ENCODE measurements at places on chromosomes 1 and 21. TPM values are rescaled to one million over a fixed set of nuclear protein-coding genes. Genes with fewer than 3 reads are reported as not detected.

Gene AMPD1
- not detected for total RNA-seq

DNA sequence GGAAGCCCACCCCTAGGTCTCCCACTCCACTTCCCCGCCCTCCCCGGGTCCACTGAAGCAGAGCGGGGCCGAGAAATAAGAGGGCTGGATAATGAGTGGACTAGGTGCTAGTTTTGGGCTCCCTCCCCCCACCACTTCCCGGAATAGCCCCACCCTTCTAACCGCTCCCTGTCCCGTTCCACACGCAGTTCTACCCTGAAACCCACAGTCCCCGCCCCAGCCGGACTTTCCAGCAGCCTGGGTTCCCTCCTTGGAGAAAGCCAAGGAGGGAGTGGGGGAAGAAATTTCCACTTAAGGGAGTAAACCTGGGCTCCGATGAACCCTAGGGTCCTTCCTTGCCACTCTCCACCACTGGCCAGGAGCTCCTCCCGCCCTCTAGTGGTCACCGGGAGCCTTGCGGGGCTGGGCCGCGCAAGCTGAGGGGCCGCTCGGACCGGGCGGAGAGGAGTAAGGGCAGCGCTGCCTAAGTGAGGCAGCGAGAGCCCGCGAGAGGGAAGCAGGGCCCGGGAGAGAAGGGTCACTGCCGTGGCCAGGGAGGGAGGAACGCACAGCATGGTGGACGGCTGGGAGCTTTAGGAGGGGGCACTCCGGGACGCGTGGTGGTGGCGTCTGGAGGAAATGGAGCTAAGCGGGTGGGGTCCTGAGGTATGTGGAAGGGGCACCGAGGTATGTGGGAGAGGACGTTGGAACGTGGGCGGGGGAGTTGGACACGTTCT is 14.3 kb downstream of the THBS3 start:
- peak; percentile 93 for DNase-seq
- H3K27ac ChIP-seq, result peak overlapping the region; percentile 79
- peaks cover 34% of the 10 kb centered on the region for H3K4me1 ChIP-seq

Gene OR2L13
- total RNA-seq, result not detected

GRCh38 chr1:213586587-213586972 is 401.2 kb upstream of the PROX1 start:
- H3K36me3 ChIP-seq, result no peaks in the 10 kb centered on the region
- H3K4me3 ChIP-seq, result no peak overlapping the region
- no peak overlapping the region for H3K27ac ChIP-seq
- H3K27me3 ChIP-seq, result no peaks in the 10 kb centered on the region
- H3K4me1 ChIP-seq, result no peaks in the 10 kb centered on the region

GRCh38 chr1:175062858-175063257 is 4.8 kb upstream of the TNN start:
- no peak overlapping the region for H3K4me3 ChIP-seq
- H3K4me1 ChIP-seq, result no peaks in the 10 kb centered on the region

- H3K4me1 ChIP-seq, result peaks cover 35% of the 10 kb centered on the region
- no peak overlapping the region for H3K27ac ChIP-seq
- DNase-seq, result no peak
- peaks cover 59% of the 10 kb centered on the region for H3K36me3 ChIP-seq
Observed at GRCh38 chr1:1326075-1326605, 1.5 kb downstream of the CPTP start.

- H3K4me1 ChIP-seq, result peaks cover 14% of the 10 kb centered on the region
- no peak overlapping the region for H3K4me3 ChIP-seq
- H3K27ac ChIP-seq, result no peak overlapping the region
- H3K36me3 ChIP-seq, result no peaks in the 10 kb centered on the region
- DNase-seq, result no peak
Observed at GRCh38 chr1:244226435-244226834, 175.4 kb downstream of the ZBTB18 start.

- no peaks in the 10 kb centered on the region for H3K36me3 ChIP-seq
- DNase-seq, result no peak
- H3K27me3 ChIP-seq, result no peaks in the 10 kb centered on the region
Observed at GRCh38 chr1:41776891-41777441, 141.8 kb downstream of the HIVEP3 start.

- no peak overlapping the region for H3K4me3 ChIP-seq
- no peak for DNase-seq
- no peaks in the 10 kb centered on the region for H3K27me3 ChIP-seq
- H3K36me3 ChIP-seq, result no peaks in the 10 kb centered on the region
Observed at GRCh38 chr1:173276922-173277800, 70.0 kb upstream of the TNFSF4 start.

DNA sequence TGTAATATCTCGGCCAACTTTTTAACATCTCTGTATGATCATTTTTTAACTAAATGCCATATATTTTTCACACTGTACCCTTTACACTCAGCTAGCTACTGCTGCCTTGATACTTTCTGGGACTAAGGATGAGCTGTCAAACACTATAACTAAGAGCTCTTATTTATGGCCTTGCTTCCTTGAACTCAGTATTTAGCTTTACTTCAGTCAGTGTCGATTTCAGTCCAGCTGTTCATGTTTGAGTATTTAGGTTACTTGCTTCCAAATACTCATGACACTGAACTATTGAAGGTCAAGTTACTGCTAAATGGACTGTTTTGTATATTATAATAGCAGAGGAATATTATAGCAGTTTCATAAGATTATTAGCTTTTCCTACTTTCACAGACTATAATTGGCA is 25.9 kb upstream of the USP25 start:
- H3K36me3 ChIP-seq, result no peaks in the 10 kb centered on the region
- no peak for DNase-seq
- peaks cover 5% of the 10 kb centered on the region for H3K4me1 ChIP-seq
- H3K27me3 ChIP-seq, result no peaks in the 10 kb centered on the region
- no peak overlapping the region for H3K4me3 ChIP-seq

DNA sequence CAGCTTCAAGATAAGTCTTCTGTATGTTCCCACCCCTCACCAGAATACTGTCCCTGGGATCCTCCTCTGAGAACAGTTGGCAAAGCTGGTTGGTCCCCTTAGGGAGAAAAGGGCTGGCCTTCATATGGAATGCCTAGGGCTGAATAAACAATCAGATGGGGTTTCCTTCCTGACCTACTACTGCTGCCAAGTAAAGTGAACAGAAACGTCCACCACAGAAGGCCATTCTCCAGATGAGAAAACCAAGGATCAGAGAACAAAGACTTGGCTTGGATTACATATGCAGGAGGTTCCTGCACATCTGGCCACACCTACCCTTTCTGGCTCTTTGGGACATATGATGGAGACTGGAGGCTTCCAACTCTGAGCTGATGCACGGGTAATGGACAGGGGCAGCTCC is 194.5 kb downstream of the HIVEP3 start:
- no peak overlapping the region for H3K27ac ChIP-seq
- no peaks in the 10 kb centered on the region for H3K4me1 ChIP-seq
- H3K36me3 ChIP-seq, result no peaks in the 10 kb centered on the region
- DNase-seq, result no peak

- H3K36me3 ChIP-seq, result no peaks in the 10 kb centered on the region
- no peak for DNase-seq
- H3K27me3 ChIP-seq, result no peaks in the 10 kb centered on the region
- H3K4me1 ChIP-seq, result no peaks in the 10 kb centered on the region
Observed at GRCh38 chr1:65751961-65752360, 40.7 kb upstream of the PDE4B start.

GRCh38 chr1:196590012-196590708 is 18.1 kb downstream of the KCNT2 start:
- H3K27me3 ChIP-seq, result no peaks in the 10 kb centered on the region
- no peak overlapping the region for H3K4me3 ChIP-seq
- no peaks in the 10 kb centered on the region for H3K4me1 ChIP-seq
- DNase-seq, result no peak
- H3K36me3 ChIP-seq, result no peaks in the 10 kb centered on the region
- no peak overlapping the region for H3K27ac ChIP-seq

- no peak overlapping the region for H3K27ac ChIP-seq
- H3K4me3 ChIP-seq, result no peak overlapping the region
- H3K27me3 ChIP-seq, result no peaks in the 10 kb centered on the region
- no peaks in the 10 kb centered on the region for H3K36me3 ChIP-seq
Observed at GRCh38 chr1:201636510-201636971, 97.6 kb downstream of the NAV1 start.

DNA sequence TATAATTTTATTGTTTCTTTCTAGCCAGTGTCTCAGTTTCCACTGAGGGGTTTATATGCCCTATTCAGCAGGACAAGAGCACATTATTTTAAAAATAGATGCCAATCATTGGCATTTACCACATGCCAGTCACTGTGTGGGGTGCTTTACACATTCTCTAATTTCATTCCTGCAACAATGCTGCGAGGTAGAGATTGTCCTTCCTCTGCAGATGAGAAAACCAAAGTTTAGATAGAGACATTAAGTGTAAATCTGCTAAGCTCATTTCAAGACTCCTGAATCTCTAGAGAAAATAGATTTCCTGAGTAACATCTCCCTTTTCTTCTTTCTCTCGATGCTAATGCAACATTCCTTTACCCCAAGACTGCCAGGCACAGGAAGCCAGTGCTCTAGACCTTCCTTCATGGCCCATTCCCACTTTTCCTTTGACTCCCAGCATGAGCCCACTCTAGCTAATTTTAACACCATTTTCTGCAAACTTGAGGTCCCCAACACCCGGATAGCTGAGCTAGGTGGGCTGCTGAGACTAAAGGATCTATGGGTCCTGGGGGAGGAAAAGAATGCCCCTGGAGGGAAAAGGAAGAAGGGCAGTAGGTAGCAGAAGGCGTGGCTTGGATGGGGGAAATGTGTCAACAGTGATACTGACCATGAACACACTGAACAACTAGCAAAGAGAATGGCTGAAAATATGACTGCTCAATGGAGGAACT is 50.0 kb downstream of the SH3GLB1 start:
- H3K27ac ChIP-seq, result no peak overlapping the region
- no peak overlapping the region for H3K4me3 ChIP-seq
- DNase-seq, result no peak
- no peaks in the 10 kb centered on the region for H3K36me3 ChIP-seq

DNA sequence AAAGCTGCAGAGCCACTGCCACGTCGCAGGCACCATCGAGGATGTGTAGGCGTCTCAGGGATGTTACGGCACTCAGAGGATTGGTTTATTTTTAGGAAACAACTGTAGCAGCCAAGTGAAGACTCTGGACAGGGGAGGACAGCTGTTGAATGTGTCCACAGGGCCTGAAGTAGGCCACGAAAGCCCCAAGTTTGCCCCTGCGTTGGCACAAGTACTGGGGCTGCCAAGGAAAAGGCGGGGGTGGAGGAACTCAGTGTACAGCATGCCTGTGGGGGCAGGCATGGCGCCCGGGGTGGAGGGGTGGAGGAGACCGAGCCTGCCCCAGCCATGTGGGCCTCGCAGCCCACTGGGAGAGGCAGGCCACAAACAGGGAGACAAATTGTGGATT is 89.7 kb downstream of the ADARB1 start:
- no peak for DNase-seq
- no peak overlapping the region for H3K27ac ChIP-seq
- no peaks in the 10 kb centered on the region for H3K36me3 ChIP-seq
- no peak overlapping the region for H3K4me3 ChIP-seq
- no peaks in the 10 kb centered on the region for H3K4me1 ChIP-seq
- no peaks in the 10 kb centered on the region for H3K27me3 ChIP-seq

DNA sequence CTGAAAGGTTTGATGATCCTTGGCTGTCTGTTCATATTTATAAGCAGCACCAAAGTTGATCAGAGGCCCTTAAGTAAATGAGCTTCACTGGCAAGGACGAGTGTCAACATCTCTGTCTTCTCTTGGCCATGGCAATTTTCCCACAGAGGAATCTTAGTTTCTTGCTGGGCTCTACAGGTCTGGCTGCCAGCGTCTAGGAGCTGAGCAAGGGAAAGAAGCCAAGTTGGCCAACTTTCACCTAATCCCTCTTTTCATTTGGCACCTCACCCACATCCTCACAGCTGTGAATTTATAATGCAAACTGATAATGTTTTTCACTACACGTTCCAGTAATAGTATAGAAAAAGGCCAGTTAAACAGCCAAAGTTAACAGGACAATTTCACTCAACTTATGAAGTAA is 99.0 kb upstream of the LBR start:
- H3K4me3 ChIP-seq, result no peak overlapping the region
- H3K27me3 ChIP-seq, result no peaks in the 10 kb centered on the region
- DNase-seq, result no peak
- H3K4me1 ChIP-seq, result no peaks in the 10 kb centered on the region
- H3K36me3 ChIP-seq, result peaks cover 23% of the 10 kb centered on the region

DNA sequence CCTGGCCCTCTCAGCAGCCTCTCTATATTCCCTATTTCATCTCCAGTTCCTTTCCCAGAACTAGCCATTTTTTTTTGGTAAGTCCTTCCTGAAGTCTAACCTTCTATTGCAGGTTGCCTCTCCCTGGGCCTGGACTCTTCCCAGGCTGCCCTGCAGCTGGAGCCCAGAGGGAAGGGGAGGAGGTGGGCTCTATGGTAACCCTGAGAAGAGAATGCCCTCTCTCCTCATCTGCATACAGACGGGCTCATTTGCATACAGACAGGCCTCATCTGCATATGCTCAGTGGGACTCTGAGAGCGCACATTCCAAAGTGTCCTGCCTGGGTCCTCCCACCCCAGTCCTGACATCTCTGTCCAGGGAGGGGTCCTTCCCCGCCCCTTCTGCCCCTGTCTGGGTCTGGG is 32.7 kb downstream of the RHBG start:
- no peak overlapping the region for H3K4me3 ChIP-seq
- no peaks in the 10 kb centered on the region for H3K36me3 ChIP-seq

Gene LCE2A
- total RNA-seq, result not detected

- peaks cover 10% of the 10 kb centered on the region for H3K27me3 ChIP-seq
- H3K4me1 ChIP-seq, result peaks cover 18% of the 10 kb centered on the region
- DNase-seq, result no peak
Observed at GRCh38 chr21:42320791-42321190, 5.6 kb upstream of the TFF3 start.

- peaks cover 32% of the 10 kb centered on the region for H3K36me3 ChIP-seq
- H3K27ac ChIP-seq, result no peak overlapping the region
- peaks cover 50% of the 10 kb centered on the region for H3K4me1 ChIP-seq
- DNase-seq, result no peak
- no peak overlapping the region for H3K4me3 ChIP-seq
Observed at GRCh38 chr1:93607814-93608186, 73.8 kb downstream of the BCAR3 start.

DNA sequence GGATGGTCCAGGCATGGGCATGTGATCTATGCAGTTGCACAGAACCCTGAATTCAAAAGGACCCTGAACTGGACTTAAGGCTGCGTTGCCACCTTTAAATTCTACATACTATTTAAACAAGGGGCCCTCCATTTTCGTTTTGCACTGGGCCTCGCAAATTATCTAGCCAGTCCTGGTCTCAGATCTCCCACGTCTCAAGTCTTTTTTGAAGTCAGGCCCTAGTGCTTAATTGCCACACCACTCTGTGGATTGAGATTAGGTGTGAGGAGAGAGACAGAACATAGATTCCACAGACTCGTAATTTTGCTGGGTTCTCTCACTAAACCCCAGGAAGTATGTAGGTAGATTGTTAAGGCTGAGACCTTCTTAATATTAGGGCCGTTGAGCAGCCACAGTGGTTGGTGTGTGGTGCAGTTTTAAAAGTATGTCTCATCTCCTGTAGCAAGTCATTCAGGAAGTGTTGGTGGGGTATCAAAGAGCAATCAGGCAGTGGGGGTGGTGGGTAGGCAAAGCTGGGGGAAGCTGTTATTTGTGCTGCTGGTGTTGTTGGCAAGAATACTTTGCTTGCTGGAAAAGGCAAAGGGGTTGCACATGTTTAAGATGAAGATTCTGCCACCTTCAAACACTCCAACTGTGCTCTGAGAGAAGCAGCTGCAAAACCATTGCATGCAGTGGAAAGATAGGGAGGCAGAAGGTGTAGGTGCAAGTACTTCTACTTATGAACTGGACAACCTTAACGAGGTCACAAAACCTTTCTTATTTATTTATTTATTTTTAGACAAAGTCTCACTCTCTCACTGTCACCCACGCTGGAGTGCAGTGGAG is 11.2 kb downstream of the CD84 start:
- DNase-seq, result no peak
- H3K36me3 ChIP-seq, result no peaks in the 10 kb centered on the region
- no peaks in the 10 kb centered on the region for H3K4me1 ChIP-seq
- H3K4me3 ChIP-seq, result no peak overlapping the region

GRCh38 chr21:44892095-44892494 is 18.6 kb upstream of the PTTG1IP start:
- peaks cover 59% of the 10 kb centered on the region for H3K36me3 ChIP-seq
- peaks cover 46% of the 10 kb centered on the region for H3K4me1 ChIP-seq
- peak overlapping the region; percentile 85 for H3K27ac ChIP-seq
- H3K4me3 ChIP-seq, result peak overlapping the region; percentile 50

All from SJSA1 (cell line).